H54 (cell line): ENCODE measurements at places on chromosomes 13 and 19.

GRCh38 chr19:8635422-8635821 is 5.0 kb downstream of the NFILZ start:
- peak; percentile 55 for DNase-seq

- no peak for DNase-seq
Measured at GRCh38 chr13:60571571-60571970, 174.6 kb downstream of the TDRD3 start.

GRCh38 chr19:31439270-31439573 is 90.0 kb upstream of the TSHZ3 start:
- DNase-seq, result no peak

DNA sequence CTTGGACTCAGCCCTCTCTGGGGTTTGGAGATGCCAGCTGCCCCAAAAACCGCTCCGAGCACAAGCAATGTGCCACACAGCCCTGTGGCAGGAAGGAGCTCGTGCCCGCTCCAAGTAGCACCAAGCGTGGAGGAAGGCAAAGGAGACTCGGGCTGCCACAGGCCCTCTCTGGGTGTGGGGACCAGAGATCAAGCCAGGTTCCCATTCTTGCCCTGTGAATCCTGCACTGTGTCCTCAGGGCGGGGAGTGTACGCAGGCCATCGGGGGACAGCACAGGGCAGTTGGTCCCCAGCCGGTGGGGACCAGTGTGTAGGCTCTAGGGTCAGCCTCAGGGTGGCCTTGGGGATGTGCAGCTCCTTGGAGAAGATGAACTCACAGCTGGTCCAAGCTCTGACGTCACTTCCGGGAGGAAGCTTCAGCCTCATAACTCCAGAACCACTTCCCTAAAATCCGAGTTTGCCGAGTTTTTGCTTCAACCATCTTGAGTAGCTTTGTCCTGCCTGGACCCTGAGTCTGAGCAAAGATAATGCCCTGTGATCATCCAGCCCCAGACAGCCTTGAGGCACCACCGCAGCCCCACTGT is 9.3 kb upstream of the CPAMD8 start:
- no peak for DNase-seq

DNA sequence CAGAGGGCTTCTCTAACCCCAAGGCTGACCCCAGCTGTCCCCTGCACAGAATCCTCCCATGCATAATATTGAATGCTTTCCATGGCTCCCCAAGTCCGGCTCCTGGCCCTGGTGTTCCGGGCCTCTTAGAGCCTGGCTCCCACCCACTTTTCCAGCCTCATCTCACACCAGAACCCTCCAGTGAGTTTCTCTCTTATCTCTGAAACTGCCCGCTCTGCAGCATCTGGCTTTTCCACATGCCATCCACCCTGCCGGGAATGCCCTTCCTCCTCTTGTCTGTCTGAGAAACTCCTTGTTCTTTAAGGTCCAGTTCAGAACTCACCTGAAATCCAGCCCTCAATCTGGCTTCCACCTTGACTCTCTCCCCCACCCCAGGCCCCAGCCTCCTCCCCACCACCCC is 6.8 kb downstream of the SYNGR4 start:
- no peak for DNase-seq

- no peak for DNase-seq
Measured at GRCh38 chr13:42864952-42865767, 83.8 kb downstream of the FAM216B start.
